ENCODE measurements at places on chromosomes 7 and 10. TPM values are rescaled to one million over a fixed set of nuclear protein-coding genes. Genes with fewer than 3 reads are reported as not detected.

DNA sequence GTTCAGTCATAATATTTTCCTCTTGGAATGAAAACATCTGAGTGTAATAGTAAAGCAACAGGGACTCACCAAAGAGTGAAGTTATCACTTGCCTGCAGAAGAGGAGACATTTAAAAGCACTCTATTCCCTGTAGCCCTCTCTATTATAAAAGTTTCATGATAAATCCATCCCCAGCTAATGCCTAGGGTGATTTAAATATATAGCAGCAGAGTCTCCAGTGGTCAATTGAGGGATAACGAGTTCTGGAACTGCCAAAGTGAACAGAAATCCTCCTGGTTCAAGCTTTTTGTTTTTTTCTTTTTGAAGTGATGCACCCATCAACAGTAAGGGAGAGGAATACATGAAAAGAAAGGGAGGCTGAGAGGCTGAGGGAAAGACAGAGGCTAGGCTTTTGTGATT lies 87.3 kb downstream of the EVX1 start:
- no peak for DNase-seq

SUN3 gene
- total RNA-seq: not detected

- DNase-seq: no peak
Observed at GRCh38 chr7:37495574-37496184, 47.0 kb upstream of the ELMO1 start.

GRCh38 chr10:100723180-100723579 lies 22.2 kb upstream of the PAX2 start:
- no peak for DNase-seq

DNA sequence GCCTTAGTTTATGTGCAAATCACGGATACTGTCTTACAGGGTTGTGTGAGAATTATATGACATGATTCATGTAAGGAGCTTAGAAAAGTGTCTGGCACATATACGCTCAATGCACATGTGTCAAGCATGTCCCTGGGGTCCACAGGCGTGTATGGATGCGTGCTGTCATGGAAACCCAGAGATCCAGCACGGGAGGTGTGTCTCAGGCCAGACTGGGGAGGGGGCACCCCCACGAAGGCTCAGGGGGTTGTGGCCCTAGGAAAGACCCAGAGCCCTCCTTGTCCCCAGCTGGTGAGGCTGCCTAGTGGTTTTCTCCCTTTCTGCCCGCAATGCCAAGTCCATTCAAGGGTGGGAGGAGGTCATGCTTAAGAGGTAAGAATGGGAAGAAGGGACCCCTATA lies 9.1 kb downstream of the BTBD16 start:
- DNase-seq: no peak

DNA sequence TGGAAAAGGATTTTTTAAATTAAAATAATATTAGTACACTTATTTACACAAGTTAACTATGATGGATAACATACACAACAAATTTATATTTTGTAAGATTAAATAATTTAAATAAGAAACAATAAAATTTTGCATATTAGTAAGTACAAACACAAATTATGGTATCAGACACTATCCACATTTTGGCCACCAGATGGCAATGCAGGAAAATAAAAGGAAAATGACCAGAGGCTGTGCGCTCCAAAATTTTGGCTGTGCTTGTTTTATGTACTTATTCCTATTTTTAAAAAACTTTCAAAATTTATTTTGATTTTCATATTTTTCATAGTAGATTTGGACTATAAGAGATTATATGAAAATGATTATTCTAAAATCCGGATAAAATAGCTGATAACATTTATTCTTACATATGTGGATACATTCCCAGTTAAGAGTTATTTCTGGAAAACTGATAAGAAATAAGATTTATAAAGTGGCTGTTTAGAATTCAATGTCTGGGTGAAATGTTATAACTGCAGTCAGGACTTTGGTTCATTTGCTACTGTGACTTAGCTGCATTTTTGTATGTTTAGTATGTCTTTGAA lies 274.7 kb upstream of the HGF start:
- no peak for DNase-seq

- DNase-seq: no peak
Observed at GRCh38 chr7:24138343-24138742, 145.6 kb upstream of the NPY start.

FAM221A gene
- total RNA-seq: 24.9 TPM

GRCh38 chr7:43119371-43120075 lies 7.1 kb downstream of the HECW1 start:
- DNase-seq: no peak

HECW1 gene
- total RNA-seq: 5.4 TPM

NKX2-3 gene
- total RNA-seq: not detected

- no peak for DNase-seq
Observed at GRCh38 chr10:75876710-75877109, 445.3 kb downstream of the LRMDA start.

SEMA3A gene
- 33.3 TPM for total RNA-seq

DNA sequence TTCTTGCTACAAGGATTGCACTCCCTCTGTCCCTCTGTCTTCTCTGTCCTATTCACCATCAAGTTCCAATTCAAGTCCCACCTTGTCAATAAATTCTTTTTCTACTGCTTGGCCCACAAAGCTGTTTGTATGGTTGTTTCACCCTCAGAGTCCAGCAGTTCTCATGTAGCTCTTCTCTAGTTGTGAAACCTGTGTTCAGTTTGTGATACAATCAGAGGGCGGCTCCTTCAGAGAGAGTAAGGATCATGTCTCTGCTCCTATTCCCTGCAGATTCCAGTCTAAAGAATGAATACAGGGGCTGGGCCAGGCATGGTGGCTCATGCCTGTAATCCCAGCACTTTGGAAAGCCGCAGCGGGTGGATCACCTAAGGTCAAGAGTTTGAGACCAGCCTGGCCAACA lies 126.6 kb upstream of the BET1 start:
- no peak for DNase-seq

TNPO3 gene
- total RNA-seq: 87.0 TPM

ACTR3C gene
- total RNA-seq: 1.5 TPM

- peak; percentile 90 for DNase-seq
Observed at GRCh38 chr10:71486484-71487114, 89.9 kb downstream of the CDH23 start.

DNA sequence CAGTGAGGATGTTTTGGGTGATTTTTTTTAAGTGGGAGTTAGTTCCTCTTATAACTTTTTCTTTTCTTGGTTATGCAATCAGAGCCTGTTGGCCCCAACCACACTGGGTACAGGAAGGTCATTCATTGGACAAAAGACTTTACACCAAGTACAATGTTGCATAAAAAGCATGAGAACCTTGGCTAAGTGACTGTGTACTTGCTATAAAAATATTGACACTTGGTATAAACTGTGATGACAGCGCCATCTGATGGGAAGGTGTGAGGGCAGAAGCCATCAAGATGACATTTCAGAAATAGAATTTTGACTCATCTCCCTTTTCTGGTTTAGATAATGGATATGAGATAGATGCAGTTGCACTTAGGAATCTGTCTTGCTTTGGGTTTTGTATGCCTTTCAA lies 126.4 kb upstream of the CCDC6 start:
- peak; percentile 25 for DNase-seq

GRCh38 chr10:24911029-24911428 lies 41.4 kb downstream of the PRTFDC1 start:
- DNase-seq: no peak

DNA sequence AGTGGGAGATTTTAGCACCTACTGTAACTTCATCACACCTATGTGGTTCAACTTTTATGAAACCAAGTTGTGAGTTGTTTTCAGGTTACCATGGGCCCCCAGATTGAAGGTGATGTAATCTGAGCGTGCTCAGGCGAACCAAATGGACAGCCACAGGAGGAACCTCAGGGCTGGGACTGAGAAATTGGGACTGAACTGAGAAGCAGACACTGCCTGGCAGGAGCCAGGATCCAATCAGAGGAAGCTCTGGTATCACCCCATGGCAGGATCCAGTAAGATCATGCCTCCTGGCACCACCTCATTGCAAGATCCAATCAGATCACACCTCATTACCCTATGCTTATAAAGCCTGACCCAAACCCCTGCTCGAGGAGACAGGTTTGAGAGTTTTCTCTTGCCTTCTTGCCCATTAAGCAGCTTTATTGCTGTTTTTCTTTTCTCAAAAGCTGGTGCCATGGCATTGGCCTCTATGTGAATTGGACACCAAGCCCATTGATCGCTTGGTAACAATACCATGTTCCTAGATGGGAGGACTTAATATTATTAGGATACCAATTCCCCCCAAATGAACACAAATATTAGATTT lies 43.2 kb upstream of the GDF10 start:
- no peak for DNase-seq

GRCh38 chr10:33412241-33412640 lies 77.8 kb upstream of the NRP1 start:
- DNase-seq: no peak

DNA sequence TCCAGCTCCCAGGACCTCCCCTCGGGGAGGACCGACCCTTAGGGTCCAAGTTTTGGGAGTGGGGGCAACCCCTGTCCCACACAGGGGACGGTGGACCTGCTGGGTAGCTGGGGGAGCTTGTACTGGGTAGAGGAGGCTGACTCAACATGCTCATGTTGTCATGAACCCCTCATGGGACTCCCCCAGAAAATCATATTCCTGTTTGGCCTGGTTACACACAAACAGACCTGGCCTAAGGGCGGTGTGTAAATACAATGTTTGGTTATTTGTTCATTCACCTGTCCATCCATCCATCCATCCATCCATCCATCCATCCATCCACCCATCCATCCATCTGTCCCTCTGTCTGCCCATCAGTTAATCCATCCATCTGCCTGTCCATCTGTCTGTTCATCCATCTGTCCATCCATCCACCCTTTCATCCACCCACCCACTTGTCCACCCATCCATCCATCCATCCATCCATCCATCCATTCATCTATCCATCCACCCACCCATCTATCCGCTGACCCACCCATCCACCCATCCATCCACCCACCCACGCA lies 92.9 kb downstream of the DNAJB6 start:
- no peak for DNase-seq

- DNase-seq: no peak
Observed at GRCh38 chr7:41752615-41753014, 49.7 kb upstream of the INHBA start.

FAM25G gene
- total RNA-seq: not detected

DNA sequence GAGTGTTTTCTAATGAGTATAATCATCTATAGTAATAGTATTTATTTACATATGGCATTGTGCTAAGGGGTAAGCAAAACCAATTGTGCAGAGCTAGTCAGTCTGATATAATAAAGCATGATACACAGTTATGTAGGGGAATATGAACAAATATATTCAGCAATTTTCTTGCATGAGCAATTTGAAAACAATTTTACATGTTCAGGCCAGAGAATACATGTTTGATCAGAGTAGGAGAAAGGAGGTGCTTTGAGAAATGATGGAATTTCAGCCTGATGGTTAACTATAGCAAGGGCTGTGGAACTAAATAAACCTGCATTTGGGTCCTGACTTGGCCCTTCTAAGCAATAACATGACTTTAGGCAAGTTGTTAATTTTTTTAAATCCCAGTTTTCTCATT lies 214.5 kb downstream of the TWIST1 start:
- DNase-seq: no peak

DNA sequence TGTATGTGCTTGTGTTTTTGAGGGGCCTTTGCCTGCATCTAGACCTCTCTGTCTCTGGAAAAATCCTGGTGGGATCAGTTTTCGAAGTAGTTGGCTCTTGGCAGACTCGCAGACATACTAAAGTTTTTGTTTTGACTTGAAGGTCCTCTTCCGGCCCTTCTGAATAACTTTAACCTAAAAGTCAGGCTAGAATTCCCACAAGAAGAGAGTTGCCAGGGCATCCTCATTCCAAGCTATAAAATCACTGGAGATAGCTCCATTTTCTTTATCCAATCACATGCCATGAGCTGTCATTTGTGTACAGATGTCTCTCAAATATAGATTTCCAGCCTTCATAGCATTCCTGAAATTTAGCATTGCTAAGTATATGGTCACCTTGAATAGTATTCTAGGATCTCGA lies 967.8 kb downstream of the LRMDA start:
- DNase-seq: no peak

IFIT3 gene
- 0.42 TPM for total RNA-seq

ANKRD2 gene
- not detected for total RNA-seq

ZFYVE27 gene
- 26.9 TPM for total RNA-seq

PTPRN2 gene
- total RNA-seq: 4.7 TPM

GRCh38 chr7:143390104-143390772 lies 9.1 kb downstream of the ZYX start:
- no peak for DNase-seq

DNA sequence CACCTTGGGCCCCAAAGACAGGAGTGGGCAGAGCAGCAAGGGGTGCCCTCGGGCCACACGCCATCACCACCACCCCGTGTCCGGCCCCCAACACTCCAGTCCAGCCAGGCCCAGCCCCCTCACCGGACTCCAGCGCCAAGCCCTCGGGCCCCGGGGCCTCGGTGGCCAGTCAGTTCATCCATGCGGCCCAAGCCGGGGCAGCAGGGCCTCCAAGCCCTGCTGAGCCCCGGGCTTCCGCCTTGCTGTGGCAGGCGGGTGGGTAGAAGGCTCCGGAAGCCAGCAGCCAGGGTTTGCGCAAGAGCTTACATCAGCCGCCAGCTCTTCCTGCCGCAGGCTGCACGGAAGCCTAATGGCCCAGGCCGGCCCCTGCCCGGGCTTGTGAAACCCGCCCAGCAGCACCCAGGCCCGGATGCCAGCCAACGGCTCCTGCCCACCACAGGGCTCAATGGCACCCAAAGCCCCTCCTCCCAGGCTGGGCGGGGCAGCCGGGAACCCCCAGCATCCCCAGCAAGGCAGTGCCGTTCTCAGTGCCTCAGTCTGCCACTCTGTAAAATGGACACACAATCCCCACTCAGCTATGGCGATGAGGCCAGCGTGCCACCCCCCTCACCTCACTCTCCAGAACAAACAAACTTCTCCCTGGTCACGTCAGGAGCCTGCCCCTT lies 26.5 kb downstream of the TNRC18 start:
- no peak for DNase-seq

- no peak for DNase-seq
Observed at GRCh38 chr7:2990949-2991470, 52.7 kb downstream of the CARD11 start.

DNA sequence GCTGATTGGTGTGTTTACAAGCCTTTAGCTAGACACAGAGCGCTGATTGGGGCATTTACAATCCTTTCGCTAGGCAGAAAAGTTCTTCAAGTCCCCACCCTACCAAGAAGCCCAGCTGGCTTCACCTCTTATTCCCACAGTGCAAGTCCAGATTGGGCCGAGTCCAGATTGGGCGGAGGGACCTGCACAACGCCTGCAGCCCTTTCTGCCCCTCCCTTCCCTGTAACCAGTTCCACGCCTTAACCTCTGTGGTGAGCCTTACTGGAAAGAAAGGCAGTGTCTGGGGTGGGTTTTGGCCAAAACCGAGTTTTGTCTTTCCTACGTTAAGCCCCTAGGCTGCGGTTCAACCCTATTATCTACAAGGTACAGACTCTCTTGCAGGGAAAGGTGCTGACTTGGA lies 268.7 kb downstream of the ZEB1 start:
- DNase-seq: no peak

DNA sequence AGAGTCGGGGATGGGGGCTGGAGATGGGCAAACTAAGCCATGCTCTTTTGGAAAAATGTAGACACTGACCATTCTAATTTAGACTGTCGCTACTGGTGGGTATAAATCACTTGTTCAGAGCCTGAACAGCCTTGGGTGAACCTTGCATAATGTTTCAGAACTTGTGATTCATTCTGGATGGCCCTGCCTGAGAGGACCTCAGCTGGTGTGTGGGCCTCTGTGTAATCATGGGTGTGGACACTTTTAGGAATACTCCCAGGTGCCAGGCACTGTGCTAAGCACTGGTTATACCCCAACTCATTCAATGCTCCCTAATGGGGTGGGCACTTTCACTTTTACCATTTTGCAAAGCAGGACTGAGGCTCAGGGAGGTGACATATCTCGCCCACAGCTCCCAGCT lies 26.8 kb upstream of the TM9SF3 start:
- DNase-seq: no peak
